GM23248 (cell line): ENCODE measurements at places on chromosomes 16 and 17. TPM values are rescaled to one million over a fixed set of nuclear protein-coding genes. Genes with fewer than 3 reads are reported as not detected.
A peak's percentile ranks its signal among the peaks of the same experiment; 100 is the strongest.

AGRP gene
- total RNA-seq, result not detected in 2 replicates

DNA sequence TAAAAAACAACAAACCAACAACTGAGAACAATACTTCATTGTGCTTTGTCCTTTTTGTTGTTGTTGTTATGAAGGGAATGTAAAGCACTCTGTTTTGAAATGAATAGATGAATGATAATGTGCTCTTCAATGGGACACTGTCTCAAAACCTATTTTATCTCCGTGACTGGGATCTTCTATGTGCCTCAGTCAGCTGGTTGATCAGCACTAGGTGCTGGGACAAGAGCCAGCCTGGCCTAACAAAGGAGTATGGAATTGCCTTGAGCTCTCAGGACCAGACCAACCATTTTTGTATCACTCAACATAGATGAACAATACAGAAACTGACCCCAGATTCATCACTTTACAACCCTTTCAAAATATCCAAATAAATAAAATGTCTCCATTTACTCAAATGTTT, 440.2 kb downstream of the KCNJ2 start:
- no peaks in the 10 kb centered on the region for H3K36me3 ChIP-seq
- H3K27ac ChIP-seq, result no peak overlapping the region
- H3K27me3 ChIP-seq, result no peaks in the 10 kb centered on the region
- no peaks in the 10 kb centered on the region for H3K4me1 ChIP-seq
- no peak for DNase-seq

GRCh38 chr16:69057400-69058378, 47.8 kb upstream of the HAS3 start:
- H3K27ac ChIP-seq, result peak overlapping the region; percentile 64
- no peaks in the 10 kb centered on the region for H3K27me3 ChIP-seq
- H3K4me1 ChIP-seq, result peaks cover 14% of the 10 kb centered on the region
- H3K4me3 ChIP-seq, result no peak overlapping the region

DNA sequence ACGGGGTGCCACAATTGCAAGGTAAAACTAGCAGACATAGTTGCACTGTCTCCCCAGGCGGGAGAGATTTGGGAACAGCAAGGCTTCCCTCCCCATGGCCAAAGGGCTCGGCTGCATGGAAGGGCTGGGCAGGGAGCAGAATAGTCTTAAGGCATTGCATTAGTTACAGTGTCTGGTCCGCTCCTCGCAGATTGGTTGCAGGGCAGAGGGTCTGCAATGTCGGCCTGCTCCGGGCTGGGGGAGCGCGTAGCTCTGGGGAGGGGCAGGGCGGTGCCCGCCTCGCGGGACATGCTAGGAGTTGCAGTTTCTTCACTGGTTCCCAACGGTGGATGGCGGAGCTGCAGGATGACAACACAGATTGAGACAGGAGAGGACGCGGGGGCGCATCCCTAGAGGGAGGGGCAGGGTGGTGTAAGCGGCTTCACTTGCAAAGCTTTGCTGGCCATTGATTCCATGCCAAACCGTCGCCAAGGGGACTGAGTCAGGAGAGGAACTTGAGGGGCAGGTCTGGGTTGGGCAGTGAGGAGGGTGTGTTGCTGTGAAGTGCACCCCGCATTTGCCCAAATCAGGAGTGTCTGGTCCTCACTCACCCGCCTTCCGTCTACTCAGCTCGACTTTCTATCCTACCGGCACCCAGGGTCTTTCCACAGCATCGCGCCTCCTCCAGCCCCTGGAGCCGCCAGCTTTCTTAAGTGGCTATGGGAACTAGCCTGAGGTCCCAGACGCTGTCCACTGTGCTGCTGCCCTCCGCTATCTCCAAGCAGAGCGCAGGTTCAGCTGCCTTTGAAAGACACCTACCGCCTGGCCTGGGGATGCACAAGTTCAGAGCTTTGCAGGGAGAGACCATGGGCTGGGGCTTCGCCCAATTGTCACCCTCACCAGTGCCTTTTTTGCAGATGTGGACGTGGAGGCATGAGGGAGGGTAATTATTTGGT, 1748.9 kb downstream of the TP53TG3F start:
- H3K36me3 ChIP-seq, result no peaks in the 10 kb centered on the region
- no peak overlapping the region for H3K4me3 ChIP-seq
- no peak for DNase-seq
- H3K27me3 ChIP-seq, result no peaks in the 10 kb centered on the region

GRCh38 chr17:7903154-7904103, 12.7 kb downstream of the RNF227 start:
- peaks cover 36% of the 10 kb centered on the region; the same call in 1 of the 2 replicates for H3K36me3 ChIP-seq
- H3K4me3 ChIP-seq, result no peak overlapping the region
- DNase-seq, result no peak
- no peak overlapping the region for H3K27ac ChIP-seq

GRCh38 chr16:85446951-85447692, 166.0 kb upstream of the GSE1 start:
- no peaks in the 10 kb centered on the region for H3K4me1 ChIP-seq
- no peak overlapping the region for H3K4me3 ChIP-seq
- H3K36me3 ChIP-seq, result no peaks in the 10 kb centered on the region
- DNase-seq, result no peak
- no peak overlapping the region for H3K27ac ChIP-seq
- H3K27me3 ChIP-seq, result no peaks in the 10 kb centered on the region

PITPNC1 gene
- 5.8 and 9.2 TPM in 2 replicates for total RNA-seq

GRCh38 chr17:2177235-2177811, 122.4 kb downstream of the HIC1 start:
- H3K4me3 ChIP-seq, result no peak overlapping the region
- H3K36me3 ChIP-seq, result no peaks in the 10 kb centered on the region
- peak; percentile 30 for DNase-seq
- H3K4me1 ChIP-seq, result peaks cover 88% of the 10 kb centered on the region

GRCh38 chr16:67943256-67943618, 683 bp downstream of the LCAT start:
- no peak overlapping the region for H3K27ac ChIP-seq
- DNase-seq, result no peak
- no peak overlapping the region for H3K4me3 ChIP-seq
- no peaks in the 10 kb centered on the region for H3K4me1 ChIP-seq

DNA sequence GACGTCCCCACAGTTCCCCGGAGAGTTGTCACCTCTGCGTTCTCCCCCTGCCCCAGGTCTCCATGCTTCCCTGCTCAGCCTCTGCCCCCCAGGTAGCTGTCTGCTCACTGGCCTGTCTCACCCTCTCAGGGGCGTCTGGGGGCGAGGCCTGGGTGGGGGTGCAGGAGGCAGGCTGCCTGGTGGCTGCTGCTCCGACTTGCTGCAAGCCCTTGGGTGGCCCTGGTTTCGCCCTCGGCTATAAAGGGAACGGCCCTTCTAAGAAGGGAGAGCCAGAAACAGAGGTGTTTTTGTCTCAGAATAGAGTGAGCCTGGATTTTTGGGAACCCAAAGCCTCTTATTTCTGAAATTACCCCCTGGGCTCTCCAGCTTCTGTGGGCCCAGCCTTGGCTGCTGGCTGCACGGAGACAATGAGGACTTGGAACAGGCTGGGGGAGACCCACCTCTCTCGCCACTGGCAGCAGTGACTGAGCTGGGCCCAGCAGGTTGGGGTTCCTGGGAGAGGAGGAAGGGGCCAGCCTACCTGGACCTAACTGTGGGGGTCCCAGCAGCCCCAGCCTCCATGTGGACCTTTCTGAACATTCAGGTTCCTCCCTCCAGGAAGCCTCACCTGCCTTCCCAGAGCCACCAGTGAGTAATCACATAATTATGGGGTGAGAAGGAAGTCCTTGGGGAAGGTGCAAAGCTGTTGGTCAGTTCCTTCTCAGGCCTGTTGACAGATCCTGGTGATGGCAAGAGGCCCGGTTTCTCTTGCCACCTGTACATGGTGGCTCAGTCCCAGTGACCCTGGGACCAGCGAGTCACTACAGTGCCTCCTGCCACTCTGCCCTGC, 15.5 kb upstream of the SPNS2 start:
- H3K27me3 ChIP-seq, result peaks cover 10% of the 10 kb centered on the region
- H3K4me1 ChIP-seq, result no peaks in the 10 kb centered on the region
- no peak for DNase-seq
- no peak overlapping the region for H3K27ac ChIP-seq

GRCh38 chr17:79026376-79027273, 2.7 kb downstream of the C1QTNF1 start:
- DNase-seq, result peak; percentile 73
- peak overlapping the region; percentile 34; the same call in 1 of the 2 replicates for H3K4me3 ChIP-seq
- peaks cover 39% of the 10 kb centered on the region for H3K4me1 ChIP-seq
- H3K36me3 ChIP-seq, result no peaks in the 10 kb centered on the region

- H3K4me1 ChIP-seq, result no peaks in the 10 kb centered on the region
- H3K4me3 ChIP-seq, result no peak overlapping the region
- no peak for DNase-seq
- H3K36me3 ChIP-seq, result no peaks in the 10 kb centered on the region
These were observed 98.0 kb downstream of the RAB11FIP4 start for GRCh38 chr17:31489295-31490018.

PRR15L gene
- total RNA-seq, result not detected in 2 replicates

DNA sequence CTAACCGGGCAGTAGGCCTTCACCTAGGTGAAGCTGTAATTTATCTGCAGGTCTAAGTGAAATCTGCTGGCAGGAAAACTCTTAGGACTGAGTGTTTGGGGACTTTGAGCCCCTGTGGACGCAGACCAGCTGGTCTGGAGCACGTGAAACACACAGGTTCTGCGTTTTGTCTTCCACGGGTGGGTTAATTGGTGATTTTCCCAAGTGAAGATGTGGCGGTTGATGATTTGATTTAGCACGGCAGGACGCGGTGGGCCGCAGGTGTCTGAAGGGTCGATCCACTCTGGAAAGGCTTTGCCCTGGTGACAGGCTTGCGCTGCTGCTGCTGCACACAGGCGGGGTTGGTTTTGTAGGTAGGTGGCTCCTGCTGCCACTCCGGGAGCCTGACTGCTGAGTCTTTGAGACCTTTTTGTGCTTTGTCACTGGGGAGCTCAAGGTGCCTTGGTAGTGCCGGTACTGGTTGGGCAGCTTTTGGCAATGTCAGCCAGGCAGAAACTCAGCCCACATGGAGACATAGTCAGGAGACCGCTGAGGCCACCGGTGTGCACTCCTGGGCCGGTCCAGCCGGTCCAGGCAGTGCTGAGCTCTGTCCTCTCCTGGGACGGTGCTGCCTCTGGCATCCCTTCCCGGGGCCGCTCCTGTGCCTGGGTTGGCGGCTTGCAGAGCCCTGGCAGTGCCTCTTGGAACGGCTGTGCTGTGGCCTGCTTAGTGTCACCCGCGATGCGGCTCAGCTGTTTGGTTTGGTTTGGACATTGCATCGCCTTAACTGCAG, 2.3 kb downstream of the BAIAP2 start:
- DNase-seq, result no peak
- H3K4me3 ChIP-seq, result peak overlapping the region; percentile 76; the same call in 1 of the 2 replicates
- H3K27ac ChIP-seq, result no peak overlapping the region
- H3K36me3 ChIP-seq, result no peaks in the 10 kb centered on the region
- H3K27me3 ChIP-seq, result no peaks in the 10 kb centered on the region

GRCh38 chr17:4566785-4567184, 6.4 kb upstream of the GGT6 start:
- H3K27ac ChIP-seq, result no peak overlapping the region
- peak; percentile 72 for DNase-seq
- H3K27me3 ChIP-seq, result no peaks in the 10 kb centered on the region
- H3K4me3 ChIP-seq, result no peak overlapping the region
- no peaks in the 10 kb centered on the region for H3K36me3 ChIP-seq

DNA sequence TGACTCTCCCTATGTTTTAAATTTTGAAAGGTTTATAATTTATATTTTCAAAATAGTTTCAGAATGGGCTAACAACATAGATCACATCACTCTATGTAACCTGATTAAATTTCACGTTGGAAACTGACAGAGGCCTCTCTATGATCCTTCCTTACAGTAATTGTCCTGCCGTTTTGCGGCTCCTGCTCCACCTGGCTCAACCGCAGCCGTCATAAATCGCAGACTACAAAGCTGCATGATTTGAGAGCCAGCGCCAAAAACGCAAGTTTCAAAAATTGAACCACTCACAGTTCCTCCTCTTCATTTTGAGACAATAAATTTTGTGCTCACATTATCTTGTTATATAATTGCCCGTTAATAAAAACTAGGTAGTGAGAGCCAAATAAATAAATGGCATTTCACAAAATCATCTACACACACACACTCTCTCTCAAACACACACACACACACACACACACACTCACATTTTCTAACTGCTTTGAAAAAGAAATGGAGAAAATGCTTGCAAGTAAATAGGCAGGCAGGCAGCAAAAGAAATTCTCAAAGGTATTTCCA, 263.1 kb upstream of the PSMD7 start:
- H3K27me3 ChIP-seq, result 0 out of 2 replicates have a peak, but pooled peaks cover 7% of the 10 kb centered on the region
- DNase-seq, result no peak
- H3K4me1 ChIP-seq, result no peaks in the 10 kb centered on the region
- no peak overlapping the region for H3K27ac ChIP-seq
- no peak overlapping the region for H3K4me3 ChIP-seq

- H3K36me3 ChIP-seq, result no peaks in the 10 kb centered on the region
- no peak overlapping the region for H3K4me3 ChIP-seq
- H3K4me1 ChIP-seq, result peaks cover 49% of the 10 kb centered on the region
- H3K27me3 ChIP-seq, result no peaks in the 10 kb centered on the region
These were observed 147.4 kb upstream of the TBX2 start for GRCh38 chr17:61251939-61252865.

DNA sequence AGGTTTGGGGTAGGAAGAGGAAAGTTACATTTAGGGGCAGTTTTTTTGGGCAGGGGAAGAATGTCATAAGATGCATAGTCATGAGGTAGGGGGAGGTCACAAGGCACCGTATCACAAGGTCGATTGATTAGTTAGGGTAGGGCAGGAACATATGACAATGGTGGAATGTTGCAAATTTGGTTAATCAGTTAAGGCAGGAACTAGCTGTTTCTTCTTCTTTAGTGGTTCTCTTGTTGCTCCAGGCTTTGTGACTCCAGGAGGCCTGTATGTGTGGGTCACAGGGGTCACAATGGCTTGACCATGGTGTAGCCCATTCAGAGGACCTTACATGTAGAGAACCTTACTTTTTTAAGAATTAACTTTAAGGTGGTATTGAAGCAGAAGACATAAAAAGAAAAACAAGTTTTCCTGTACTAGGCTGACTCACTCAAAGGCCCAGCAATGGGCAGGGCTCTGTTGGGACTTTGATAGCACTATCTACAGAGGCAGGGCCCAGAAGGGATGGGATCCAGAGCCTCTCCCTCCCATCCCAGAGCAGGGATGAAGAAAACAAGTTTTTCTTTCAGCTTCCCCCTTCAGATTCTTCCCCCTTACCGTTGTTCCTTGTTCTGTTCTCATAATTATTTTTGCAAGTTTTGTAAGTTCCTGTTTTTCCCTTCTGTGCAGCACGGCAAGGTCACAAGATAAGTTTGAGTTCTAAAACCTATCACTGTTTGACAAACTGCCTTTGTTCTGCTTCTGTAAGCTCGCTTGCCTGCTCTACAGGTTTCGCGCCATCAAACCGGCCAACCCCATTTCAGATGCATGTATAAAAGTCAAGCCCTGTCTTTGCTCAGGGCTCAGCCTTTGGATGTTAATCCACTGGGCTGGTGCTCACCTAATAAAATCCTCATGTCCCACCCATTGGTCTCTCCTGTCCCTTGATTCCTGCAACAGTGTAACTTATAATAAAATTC, 45.8 kb upstream of the ATF7IP2 start:
- DNase-seq, result no peak
- H3K4me1 ChIP-seq, result no peaks in the 10 kb centered on the region
- H3K27me3 ChIP-seq, result no peaks in the 10 kb centered on the region
- H3K36me3 ChIP-seq, result no peaks in the 10 kb centered on the region
- H3K27ac ChIP-seq, result no peak overlapping the region

KCNJ2 gene
- total RNA-seq, result 0.63 and 1.1 TPM in 2 replicates
